T-cell (primary cell): ENCODE measurements at places on chromosomes 5 and 9.

GRCh38 chr5:109690242-109690974, 681 bp downstream of the MAN2A1 start:
- no peaks in the 10 kb centered on the region for H3K36me3 ChIP-seq
- peaks cover 25% of the 10 kb centered on the region for H3K4me1 ChIP-seq
- no peaks in the 10 kb centered on the region for H3K27me3 ChIP-seq
- peak overlapping the region; percentile 97 for H3K4me3 ChIP-seq

- H3K4me1 ChIP-seq = peaks cover 8% of the 10 kb centered on the region
- no peak for DNase-seq
- H3K36me3 ChIP-seq = no peaks in the 10 kb centered on the region
- H3K27ac ChIP-seq = no peak overlapping the region
Observed at GRCh38 chr9:132994410-132995120, 16.1 kb downstream of the GFI1B start.

DNA sequence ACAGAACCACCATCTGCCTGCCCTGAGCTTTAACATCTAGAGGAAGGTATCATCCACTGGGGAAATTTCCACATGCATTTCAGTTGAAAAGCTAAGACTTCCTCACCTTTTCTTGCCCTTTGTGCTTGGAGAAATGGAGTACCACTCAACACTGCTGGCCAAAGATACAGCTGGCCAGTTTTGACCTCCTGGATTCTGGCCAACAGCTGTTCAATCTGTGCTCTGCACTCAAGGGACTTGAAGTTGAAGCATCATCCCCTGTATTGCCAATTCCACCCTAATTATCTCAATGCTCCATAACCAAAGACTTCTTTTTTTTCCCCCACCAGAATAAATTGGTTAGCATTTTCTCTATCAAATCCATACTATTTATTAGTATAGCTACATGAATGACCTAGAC, 70.4 kb upstream of the PRDM9 start:
- H3K4me1 ChIP-seq = no peaks in the 10 kb centered on the region
- H3K27ac ChIP-seq = no peak overlapping the region
- no peak for DNase-seq
- no peak overlapping the region for H3K4me3 ChIP-seq
- no peaks in the 10 kb centered on the region for H3K36me3 ChIP-seq

DNA sequence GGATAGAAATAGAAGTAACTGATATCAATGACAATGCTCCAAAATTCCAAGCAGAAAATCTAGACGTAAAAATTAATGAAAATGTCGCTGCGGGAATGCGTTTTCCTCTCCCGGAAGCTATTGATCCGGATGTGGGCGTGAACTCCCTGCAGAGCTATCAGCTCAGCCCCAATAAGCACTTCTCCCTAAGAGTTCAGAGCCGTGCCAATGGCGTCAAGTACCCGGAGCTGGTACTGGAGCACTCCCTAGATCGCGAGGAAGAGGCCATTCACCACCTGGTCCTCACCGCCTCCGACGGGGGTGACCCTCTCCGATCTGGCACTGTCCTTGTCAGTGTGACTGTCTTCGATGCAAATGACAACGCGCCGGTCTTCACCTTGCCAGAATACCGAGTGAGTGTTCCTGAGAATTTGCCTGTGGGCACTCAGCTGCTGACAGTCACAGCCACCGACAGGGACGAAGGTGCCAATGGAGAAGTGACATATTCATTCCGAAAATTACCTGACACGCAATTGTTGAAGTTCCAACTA, 818 bp downstream of the PCDHGA10 start:
- no peak for DNase-seq
- peaks cover 18% of the 10 kb centered on the region for H3K4me1 ChIP-seq
- H3K4me3 ChIP-seq = peak overlapping the region; percentile 41
- H3K27me3 ChIP-seq = peaks cover 62% of the 10 kb centered on the region
- no peaks in the 10 kb centered on the region for H3K36me3 ChIP-seq

DNA sequence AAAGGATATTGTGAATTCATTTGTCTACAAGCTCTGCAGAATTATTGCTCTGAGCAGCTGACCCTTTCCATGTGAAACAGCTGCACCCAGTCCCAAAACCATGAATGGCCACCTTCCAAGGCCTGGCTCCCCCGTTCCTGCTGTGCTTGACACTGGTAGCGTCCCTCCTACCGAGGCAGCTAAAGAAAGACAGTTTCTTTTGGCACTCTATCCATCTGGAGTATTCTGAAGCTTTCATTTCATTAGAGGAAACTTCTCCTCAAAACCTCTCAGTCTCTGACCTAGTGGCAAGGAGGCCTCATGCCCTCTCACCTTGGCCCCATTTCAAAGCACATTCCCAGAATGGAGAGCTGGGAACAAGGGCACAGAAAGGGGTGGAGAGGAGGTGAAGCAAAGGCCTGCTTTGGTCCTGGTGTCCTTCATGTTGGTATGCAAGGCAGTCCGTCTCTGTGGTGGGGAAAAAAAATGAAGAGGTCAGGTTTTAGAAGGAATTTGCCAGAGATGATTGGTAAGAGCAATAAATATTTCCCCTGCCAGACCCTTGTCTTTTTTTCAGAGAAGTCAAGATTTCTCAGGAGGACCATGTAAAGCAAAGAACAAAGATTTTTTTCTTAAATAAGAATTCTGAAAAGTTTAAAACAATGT, 232.0 kb downstream of the RFK start:
- H3K4me1 ChIP-seq = no peaks in the 10 kb centered on the region
- H3K27me3 ChIP-seq = no peaks in the 10 kb centered on the region
- H3K4me3 ChIP-seq = no peak overlapping the region
- no peak overlapping the region for H3K27ac ChIP-seq
- DNase-seq = no peak
- peaks cover 4% of the 10 kb centered on the region for H3K36me3 ChIP-seq

DNA sequence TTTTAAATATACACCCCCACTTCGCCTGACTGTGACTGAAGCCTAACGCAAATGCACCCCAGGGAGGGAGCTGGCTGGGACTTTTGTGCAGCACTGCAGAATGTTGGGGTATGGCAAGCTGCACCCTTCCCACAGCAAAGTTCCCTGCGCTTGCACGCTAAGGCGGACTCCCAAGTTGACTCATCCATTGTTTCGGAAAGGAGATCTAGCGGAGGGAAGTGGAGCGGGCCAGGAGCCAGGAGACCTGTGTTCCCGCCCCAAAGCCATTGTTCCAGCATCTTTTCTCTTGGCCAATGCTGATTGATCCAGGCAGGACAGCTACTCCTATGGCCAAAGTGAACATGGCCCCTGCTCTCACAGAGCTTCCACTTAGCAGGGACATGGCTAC, 202.9 kb downstream of the AOPEP start:
- no peaks in the 10 kb centered on the region for H3K36me3 ChIP-seq
- H3K27ac ChIP-seq = no peak overlapping the region
- H3K27me3 ChIP-seq = no peaks in the 10 kb centered on the region
- no peak overlapping the region for H3K4me3 ChIP-seq
- H3K4me1 ChIP-seq = no peaks in the 10 kb centered on the region
- no peak for DNase-seq

DNA sequence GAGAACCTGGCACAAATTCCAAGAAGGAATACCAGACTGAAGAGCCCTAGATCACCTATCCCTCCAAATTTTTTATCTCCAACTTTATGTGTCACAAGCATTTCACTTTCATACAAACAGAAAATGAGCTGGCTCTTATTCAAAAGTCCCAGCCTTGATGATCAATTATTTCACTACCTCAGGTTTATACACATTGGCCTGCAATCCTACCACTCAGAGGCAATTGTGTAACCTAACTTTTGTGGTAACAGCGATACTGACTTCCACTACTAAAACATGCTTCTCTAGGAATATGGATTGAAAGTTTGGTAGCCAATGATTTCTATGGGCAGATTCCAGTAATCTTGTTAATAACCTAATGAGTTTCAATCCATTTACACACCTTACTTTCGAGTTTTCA, 10.5 kb downstream of the RNF38 start:
- H3K4me1 ChIP-seq = peaks cover 5% of the 10 kb centered on the region
- no peak overlapping the region for H3K27ac ChIP-seq
- no peak for DNase-seq
- H3K27me3 ChIP-seq = no peaks in the 10 kb centered on the region
- H3K36me3 ChIP-seq = peaks cover 17% of the 10 kb centered on the region
